ENCODE measurements at places on chromosomes 3 and 15.

DNA sequence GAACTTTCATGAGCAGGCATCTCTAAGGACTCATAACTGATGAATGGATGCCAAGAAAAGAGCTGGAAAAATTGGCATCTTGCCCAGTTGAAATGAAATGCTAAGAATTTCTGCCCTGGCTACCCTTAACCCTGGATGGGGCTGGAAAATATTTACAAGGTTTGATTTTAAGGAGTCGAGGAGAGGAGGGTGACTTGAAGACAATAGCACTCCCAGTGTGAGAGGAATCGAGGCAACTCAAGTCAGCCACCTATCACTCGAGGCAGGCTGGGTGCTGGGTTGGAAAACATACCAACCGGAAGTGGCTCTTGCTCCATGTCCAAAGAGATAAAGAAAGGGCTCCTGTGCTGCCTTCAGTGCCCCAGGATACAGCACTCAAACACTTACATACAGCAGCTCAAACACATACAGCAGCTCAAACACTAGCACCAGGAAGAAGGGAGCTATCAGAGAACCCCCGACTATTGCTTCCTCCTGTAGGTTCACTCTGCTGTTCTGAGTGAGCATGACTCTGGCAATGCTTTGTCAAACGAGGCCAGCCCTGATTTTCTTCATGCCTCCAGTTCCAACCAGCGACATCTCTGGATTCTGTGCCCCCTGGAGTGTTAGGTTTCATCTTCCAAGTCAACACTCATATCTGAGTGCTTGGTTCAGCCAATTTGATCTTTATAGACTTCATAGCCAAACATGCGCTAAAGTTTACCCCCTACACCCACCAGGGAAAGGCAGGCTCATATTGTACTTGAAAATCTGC lies 4.9 kb downstream of the PRICKLE2 start:
- H3K27me3 ChIP-seq, result no peaks in the 10 kb centered on the region
- DNase-seq, result no peak
- no peaks in the 10 kb centered on the region for H3K36me3 ChIP-seq

DNA sequence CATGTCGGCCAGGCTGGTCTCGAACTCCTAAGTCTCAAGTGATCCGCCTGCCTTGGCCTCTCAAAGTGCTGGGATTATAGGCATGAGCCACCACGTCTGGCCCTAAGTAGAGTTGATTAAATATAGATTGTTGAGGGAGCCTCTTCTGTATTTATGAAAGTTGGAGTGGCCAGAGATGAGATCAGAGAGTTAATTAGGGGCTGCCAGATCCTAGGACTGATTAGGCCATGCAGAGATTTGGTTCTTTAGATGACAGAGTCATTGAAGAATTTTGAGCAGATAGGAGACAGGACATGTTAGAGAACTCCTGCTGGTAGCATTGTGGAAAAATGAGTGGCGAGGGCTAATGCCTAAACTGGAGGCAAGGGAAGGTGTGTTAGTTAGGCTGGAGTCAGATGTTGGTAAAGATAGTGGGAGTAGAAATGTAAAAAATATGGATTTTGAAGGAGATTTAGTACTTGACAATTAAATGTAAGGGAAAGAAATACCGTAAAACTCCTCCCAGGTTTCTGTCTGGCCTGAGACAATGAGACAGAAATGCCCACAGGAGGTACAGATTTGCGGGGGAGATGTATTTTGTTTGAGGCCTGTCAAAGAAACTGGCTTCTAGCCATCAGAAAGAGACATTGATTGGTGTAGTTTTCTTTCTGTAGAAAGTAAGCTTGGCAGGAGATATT lies 23.4 kb downstream of the SACM1L start:
- no peak overlapping the region for H3K27ac ChIP-seq
- no peak overlapping the region for H3K4me3 ChIP-seq
- H3K27me3 ChIP-seq, result no peaks in the 10 kb centered on the region
- DNase-seq, result no peak
- peaks cover 91% of the 10 kb centered on the region for H3K36me3 ChIP-seq

GRCh38 chr15:52093167-52093538 lies 19.4 kb downstream of the BCL2L10 start:
- peaks cover 26% of the 10 kb centered on the region for H3K4me1 ChIP-seq
- no peaks in the 10 kb centered on the region for H3K36me3 ChIP-seq
- no peak overlapping the region for H3K27ac ChIP-seq
- H3K4me3 ChIP-seq, result no peak overlapping the region

GRCh38 chr15:79769933-79770759 lies 126.7 kb downstream of the MTHFS start:
- no peaks in the 10 kb centered on the region for H3K36me3 ChIP-seq
- no peaks in the 10 kb centered on the region for H3K4me1 ChIP-seq
- H3K4me3 ChIP-seq, result no peak overlapping the region

GRCh38 chr3:140342668-140343067 lies 335.2 kb upstream of the TRIM42 start:
- no peaks in the 10 kb centered on the region for H3K36me3 ChIP-seq
- H3K27me3 ChIP-seq, result no peaks in the 10 kb centered on the region
- no peak for DNase-seq
- no peak overlapping the region for H3K27ac ChIP-seq
- no peak overlapping the region for H3K4me3 ChIP-seq
- H3K4me1 ChIP-seq, result no peaks in the 10 kb centered on the region

DNA sequence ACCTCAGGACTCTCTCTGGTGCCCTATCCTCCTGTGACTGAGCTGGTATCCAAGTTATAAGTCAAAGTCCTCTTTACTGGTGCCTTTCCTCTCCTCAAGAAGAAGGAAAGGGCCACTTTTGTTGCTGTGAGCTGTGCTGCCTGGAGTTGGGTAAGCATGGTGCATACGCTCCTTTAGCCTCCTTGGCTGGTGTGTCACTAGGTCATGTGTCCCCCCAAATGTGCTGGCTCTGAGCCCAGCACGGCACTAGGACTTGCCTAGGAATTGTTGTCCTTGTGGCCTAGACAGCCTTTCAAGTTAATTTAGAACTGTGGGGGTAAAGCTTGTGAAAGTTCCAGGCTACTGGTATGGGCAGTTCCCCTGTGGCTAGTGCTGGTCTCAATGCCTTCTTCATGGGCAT lies 113.8 kb downstream of the UBE2E2 start:
- H3K27ac ChIP-seq, result no peak overlapping the region
- H3K4me3 ChIP-seq, result no peak overlapping the region
- no peaks in the 10 kb centered on the region for H3K36me3 ChIP-seq
- no peaks in the 10 kb centered on the region for H3K27me3 ChIP-seq
- no peak for DNase-seq

GRCh38 chr3:103601666-103602065 lies 1166.9 kb downstream of the ZPLD1 start:
- no peaks in the 10 kb centered on the region for H3K36me3 ChIP-seq
- no peak for DNase-seq
- H3K4me1 ChIP-seq, result no peaks in the 10 kb centered on the region
- H3K4me3 ChIP-seq, result no peak overlapping the region

DNA sequence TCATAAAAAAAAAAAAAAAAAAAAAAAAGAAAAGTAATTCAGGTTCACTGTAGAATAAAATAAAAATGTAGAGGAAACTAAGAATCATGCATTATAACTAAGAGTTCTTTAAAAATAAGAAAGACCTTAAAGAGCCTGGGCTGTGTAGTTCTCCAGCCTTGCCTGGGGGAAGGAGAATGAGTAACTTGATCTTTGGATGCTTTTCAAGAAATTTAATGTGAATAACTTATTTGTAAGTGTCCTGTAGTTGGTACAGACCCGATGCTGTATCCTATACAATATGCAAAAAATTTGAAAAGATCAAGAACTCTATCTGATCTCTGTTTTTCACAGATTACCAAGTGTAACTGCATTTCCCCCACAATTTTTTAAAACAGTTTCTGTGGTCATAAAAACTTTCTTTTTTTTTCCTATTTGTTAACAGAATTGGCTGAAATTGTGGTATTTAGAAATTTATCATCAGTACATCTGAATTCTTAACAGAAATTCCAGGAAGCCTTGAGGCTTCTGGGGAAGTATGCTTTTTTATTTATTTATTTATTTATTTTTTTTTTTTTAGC lies 195.3 kb downstream of the THRB start:
- H3K36me3 ChIP-seq, result no peaks in the 10 kb centered on the region
- no peaks in the 10 kb centered on the region for H3K4me1 ChIP-seq
- no peak for DNase-seq
- no peaks in the 10 kb centered on the region for H3K27me3 ChIP-seq
- no peak overlapping the region for H3K27ac ChIP-seq

DNA sequence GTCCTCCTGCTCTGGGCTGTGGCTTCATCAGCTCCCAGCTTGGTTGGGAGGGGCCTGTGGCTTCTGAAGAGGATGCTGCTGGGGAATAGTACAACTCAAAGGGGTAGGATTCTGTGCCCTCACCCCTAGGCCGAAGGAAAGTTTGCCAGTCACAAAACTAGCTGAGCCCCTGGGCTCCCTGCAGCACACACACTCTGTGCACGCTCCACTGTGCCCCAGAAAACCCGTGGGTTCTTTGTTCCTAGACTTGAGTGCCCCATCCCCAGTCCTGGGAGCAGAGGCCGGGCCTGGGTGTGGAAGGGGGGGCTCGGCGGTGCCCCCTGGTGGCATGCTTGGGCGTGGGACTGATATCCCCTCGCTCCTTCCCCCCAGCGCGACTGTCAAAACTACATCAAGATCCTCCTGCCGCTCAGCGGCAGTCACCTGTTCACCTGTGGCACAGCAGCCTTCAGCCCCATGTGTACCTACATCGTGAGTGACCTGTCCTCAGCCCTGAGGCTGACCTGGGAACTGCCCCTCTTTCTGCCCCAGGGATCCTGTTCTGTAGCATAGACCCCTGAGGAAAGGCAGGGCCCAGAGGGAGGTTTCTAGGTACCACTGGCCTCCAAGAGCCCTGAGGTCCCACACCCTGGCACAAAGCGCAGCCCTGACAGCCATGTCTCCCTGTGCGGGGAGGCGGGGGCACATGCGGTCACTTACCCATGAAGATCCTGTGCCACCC lies 14.2 kb downstream of the CIB1 start:
- H3K27ac ChIP-seq, result no peak overlapping the region
- H3K4me1 ChIP-seq, result peaks cover 18% of the 10 kb centered on the region
- H3K36me3 ChIP-seq, result peaks cover 59% of the 10 kb centered on the region
- no peaks in the 10 kb centered on the region for H3K27me3 ChIP-seq
- no peak overlapping the region for H3K4me3 ChIP-seq

GRCh38 chr15:90780916-90781315 lies 63.8 kb downstream of the BLM start:
- peaks cover 14% of the 10 kb centered on the region for H3K4me1 ChIP-seq
- no peak overlapping the region for H3K27ac ChIP-seq
- no peak overlapping the region for H3K4me3 ChIP-seq
- H3K27me3 ChIP-seq, result no peaks in the 10 kb centered on the region
